Amniotic stem cell (primary cell): ENCODE measurements at places on chromosomes 12 and 14.

DNA sequence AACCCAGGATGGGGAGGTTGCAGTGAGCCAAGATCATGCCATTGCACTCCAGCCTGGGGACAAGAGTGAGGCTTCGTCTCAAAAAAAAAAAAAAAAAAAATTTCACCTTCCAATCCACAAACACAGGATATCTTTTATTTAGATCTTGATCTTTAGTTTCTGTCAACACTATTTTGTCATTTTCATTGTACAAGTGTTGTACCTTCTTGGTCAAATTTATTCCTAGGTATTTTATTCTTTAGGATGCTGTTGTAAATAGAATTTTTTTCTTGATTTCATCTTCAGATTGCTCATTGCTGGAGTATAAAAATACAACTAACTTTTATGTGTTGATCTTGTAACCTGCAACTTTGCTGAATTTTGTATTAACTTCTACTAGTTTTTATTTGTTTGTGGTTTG lies 60.8 kb downstream of the ARHGAP5 start:
- DNase-seq, result no peak

DNA sequence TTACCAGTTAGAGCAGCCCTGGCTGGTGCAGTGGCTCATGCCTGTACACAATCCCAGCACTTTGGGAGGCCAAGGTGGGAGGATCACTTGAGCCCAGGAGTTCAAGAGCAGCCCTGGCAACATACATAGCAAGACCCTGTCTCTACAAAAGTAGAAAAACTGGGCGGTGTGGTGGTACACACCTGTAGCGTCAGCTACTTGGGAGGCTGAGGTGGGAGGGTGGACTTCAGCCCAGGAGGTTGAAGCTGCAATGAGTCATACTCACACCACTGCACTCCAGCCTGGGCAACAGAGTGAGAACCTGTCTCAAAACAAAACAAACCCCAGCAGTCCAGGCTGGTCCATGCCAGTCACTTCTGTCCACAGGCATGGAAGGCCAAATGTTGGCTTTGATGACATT lies 7.4 kb downstream of the COX14 start:
- no peak for DNase-seq

DNA sequence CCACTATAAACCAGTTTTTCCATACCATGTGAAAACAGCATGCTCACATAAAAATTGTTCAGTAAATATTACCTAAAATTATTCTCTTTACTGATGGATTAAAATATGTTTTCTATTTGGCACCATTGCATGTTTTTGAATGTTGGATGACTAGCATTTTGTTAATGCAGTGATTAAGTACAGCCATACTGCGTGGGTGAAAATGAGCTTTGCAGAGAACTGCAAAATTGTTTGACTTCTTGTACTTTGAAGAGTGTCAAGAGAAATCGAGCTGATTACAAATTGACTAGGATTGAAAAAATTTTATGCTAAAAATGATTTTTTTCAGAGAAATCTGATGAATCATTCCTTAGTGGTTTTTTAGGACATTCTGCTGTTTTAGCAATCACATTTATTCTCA lies 452.9 kb downstream of the RPL10L start:
- no peak for DNase-seq

GRCh38 chr14:95953111-95953724 lies 76.6 kb downstream of the TUNAR start:
- DNase-seq, result peak; percentile 8

DNA sequence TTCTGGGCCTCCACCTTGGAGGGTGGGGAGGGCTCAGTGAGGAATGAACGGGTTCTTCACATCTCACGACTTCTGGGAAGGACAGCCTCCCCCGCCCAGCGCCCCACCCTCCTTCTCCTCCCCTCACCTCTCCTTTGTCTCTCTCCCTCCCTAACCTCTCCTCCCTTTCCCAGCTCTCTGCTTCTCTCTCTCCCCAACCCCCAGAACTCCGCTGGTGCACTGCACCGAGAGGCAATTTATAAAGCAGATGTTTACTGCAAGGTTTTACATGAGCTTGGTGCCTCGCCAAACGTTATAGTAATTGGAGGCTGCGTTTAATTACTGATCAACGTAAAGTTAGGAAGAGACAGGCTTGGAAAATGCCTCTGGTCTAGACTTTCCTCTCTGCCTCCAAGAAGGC lies 42.9 kb upstream of the FAM222A start:
- DNase-seq, result no peak

- DNase-seq, result peak; percentile 58
Observed at GRCh38 chr12:95118138-95118787, 44.8 kb upstream of the NR2C1 start.

DNA sequence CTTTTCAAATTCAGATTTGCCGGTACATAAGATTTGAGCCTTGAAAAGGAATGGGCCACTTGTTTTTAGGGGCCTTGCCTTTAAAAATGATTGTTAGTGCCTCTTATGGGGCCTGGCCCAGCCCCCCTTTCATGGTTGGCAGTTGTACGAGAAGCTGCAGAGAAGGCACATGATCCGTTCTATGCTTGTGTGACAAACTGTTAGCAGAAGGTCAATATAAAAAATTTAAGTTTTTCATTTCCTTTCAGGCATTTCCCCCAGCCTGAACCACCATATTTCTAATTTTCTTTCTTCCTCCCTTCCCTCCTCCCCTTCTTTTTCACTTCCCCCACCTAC lies 119.1 kb downstream of the PLXNC1 start:
- DNase-seq, result no peak

DNA sequence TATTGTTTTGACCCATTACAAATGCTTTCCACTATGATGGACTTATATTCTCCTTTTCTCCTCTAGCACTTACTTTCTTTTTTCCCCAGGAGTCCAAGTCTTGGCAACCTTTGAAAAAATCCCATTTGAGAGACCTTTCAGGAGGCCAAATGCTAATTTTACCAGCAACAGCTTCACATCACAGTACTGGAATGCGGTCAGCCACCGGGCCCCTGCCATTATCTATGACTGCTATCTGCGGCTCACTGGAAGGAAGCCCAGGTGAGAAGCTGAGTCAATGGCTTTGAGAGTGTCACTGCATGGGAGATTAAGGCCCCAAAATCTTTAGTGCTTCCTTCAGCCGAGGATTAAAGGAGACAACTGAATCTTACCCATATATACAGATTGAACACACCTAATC lies 64.2 kb downstream of the ERGIC2 start:
- no peak for DNase-seq

GRCh38 chr12:65074932-65075331 lies 46.2 kb downstream of the WIF1 start:
- no peak for DNase-seq

GRCh38 chr12:92911339-92911738 lies 17.8 kb downstream of the EEA1 start:
- DNase-seq, result no peak

GRCh38 chr12:120677765-120678473 lies 9.0 kb upstream of the MLEC start:
- no peak for DNase-seq

- no peak for DNase-seq
Observed at GRCh38 chr12:67697443-67697842, 48.9 kb downstream of the DYRK2 start.

GRCh38 chr14:38721822-38722431 lies 381.1 kb downstream of the SEC23A start:
- no peak for DNase-seq

- no peak for DNase-seq
Observed at GRCh38 chr14:58699681-58700205, 62.0 kb downstream of the DACT1 start.

DNA sequence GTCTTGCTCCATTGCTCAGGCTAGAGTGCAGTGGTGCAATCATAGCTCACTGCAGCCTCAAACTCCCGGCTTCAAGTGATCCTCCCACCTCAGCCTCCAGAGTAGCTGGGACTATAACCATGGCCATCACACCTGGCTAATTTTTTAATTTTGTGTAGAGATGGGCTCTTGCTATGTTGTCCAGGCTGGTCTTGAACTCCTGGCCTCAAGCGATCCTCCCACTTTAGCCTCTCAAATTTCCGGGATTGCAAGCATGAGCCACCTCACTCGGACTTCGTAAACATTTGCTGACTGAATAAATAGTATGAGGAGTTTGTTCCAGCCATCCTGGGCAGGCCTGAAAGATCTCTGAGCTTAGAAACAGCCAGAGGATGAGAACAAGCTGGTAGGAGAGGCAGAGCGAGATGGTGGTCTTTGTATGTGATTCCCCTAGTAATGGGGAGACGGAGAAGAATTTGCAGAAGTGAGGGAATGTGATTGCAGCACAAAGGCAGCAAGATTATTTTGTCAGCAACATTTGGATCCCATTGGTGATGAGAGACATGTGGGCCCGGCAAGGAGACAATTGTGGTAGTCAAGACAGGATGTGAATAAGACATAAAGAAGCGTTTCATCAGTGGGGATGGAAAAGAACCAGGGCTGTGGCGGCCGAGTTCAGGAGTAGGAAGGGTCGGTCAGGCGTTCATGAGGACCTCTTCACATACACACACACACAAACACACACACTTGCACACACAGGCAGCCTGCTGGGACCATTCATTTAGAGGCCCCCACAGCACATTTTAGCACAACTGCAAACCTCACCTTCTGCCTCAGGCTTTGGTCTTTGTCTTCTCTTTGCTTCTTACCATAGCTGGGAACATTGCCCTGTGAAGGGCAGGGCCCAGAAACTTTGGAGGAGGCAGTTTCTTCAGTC lies 155.5 kb downstream of the ZFP36L1 start:
- DNase-seq, result no peak

DNA sequence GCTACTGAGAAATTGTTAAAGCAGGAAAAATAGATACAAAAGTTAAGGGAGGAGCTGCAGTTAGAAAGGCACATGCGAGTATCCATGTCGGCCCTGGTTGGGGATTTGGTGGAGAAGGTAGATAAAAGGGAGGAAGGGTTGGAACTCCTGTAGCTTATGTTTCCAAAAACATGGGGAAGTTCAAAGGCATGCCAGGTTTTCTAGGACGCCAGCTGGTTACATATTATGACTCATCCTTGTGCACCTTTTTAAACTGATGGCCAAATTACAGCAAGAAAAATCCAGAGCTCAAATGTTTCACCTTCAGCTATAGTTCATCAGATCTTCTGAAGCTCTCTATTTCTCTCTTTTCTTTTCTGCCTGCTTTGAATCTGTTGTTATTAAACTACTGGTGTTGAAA lies 13.2 kb upstream of the MAP4K5 start:
- DNase-seq, result no peak

DNA sequence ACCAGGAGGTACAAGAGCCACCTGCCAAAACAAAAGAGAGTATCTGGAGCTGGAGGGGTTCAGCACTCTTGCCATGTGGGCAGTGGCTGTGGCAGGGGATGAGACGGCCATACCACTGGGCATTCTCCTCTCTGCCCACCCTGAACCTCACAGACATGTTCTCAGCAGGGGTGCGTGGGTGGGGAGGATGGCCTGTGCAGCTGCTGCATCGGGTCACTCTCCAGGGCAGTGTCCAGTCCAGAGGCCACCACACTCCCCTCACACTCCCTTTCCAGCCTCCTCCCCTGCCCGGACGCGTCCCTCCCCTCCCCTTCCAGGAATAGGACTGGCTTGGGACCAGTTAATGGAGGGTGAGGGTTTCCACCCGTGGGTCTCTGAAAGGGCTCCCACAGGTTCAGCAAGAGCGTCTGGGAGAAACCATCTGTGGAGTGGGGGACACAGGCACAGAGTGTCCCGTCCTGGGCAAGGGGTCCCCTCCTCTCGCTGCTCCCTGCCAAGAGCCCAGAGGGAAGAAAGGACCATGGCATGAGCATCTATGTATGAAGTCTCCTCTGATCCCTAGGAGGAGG lies 501 bp downstream of the C1R start:
- DNase-seq, result no peak

GRCh38 chr12:53508534-53509170 lies 1.4 kb upstream of the NPFF start:
- DNase-seq, result peak; percentile 54

DNA sequence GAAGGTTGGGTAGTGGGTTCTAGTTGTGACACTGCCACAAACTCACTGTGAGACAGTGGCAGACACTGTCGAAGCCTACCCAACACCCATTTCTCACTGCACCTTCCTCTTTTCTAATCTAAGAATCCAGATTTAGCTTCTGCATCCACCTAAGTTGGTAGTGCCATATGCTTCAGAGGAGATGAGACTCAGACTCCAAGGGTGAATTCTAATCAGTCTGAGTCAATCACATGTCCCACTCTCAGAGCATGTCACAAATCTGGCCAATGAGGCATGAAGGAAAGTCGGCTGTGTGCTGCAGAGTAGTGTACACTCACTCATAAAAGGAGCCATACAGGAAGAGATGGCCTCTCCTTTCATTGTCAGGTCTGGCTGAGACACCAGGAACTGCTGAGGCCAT lies 102.1 kb upstream of the RAP1B start:
- no peak for DNase-seq

- DNase-seq, result no peak
Observed at GRCh38 chr14:91341334-91341733, 76.3 kb downstream of the CCDC88C start.

GRCh38 chr14:81234278-81234677 lies 13.5 kb upstream of the GTF2A1 start:
- no peak for DNase-seq

DNA sequence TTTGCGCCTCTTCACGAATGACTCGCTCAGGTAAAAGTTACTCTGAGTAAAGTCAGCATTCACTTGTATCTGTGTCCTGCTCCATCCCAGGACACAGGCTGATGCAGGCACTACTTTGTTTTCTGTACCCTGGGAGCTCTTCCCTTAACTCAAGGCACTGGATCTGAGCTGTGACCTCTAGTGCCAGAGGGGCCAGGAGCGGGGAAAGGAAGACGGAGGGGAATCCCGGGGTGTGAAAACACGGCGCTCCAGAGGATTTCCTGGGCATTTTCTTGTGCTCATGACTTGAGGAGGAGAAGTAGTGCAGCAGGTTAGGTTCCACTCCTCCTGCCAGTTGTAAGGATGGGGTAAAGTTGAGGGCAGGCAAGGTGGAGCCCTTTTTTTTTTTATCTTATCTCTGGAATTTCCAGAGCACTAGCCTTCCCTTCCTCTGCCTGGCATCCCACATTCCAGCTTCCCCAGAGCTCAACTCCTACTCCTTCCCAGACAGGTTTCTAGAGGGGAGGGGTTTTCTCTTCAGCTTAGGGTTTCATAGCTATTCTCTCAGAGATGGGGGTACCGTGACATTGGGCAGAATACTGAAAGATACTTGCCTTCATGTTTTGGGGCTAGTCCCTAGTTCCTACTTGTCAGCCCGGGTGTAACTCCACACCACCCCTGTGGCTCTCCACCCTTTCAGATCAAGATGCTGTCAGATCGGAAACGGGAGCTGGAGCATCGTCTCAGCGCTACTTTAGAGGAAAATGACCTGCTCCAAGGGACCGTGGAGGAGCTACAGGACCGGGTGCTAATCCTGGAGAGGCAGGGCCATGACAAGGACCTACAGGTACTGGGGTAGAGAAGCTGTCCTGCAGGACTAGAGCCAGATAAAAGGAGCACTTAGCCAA lies 52.3 kb downstream of the RAB35 start:
- DNase-seq, result no peak

DNA sequence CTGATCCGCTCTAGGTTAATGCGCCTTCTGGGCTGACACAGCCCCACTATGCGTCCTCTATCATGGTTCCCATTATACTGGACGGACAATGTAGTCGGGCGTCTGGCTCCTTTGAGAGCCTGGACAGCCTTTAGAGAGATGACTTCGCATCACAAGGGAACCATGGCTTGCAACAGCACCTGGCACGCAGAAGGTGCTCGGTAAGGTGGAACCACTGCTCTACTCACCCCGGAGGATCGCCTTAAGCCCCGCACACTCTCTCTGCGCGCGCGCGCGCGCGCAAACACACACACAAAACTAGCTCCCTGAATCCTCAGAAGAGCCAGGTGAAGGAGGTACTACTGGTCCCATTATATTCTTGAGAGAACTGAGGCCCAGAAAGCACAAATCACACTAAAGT lies 7.1 kb downstream of the MAP3K12 start:
- DNase-seq, result no peak
